Activated naive CD4-positive, alpha-beta T cell treated with Interleukin-2 at 50 U/mL for 16 hours (primary cell): ENCODE measurements at places on chromosomes 5 and 9.

DNA sequence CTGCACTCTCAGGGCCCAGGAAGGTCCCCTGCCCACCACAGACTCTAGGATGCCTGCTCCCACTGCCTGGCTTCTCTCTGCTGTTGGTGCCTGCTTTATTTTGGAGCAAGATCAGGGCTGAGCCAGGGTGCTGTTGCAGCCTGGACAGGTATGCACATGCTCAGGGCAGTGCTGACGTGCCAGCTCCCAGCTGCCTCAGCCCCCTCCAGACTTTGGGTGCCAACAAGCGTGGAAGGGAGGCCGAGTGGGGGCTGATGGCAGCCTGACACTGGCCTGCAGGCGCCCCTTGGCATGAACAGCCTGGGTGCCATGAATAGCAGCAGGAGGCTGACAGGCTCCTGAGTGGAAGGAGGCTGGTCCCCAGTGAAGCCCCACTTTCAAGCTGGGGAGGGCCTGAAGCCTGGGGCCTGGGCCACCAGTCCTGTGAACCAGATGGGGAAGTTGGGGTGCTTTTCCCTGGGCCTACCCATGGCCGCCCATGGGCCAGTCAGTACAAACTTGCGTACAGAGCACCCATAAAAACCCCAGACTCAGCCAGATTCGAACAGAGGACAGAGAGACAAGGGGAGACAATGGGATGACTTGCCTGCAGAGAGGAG is 6.8 kb downstream of the AMBP start:
- no peak for DNase-seq

DNA sequence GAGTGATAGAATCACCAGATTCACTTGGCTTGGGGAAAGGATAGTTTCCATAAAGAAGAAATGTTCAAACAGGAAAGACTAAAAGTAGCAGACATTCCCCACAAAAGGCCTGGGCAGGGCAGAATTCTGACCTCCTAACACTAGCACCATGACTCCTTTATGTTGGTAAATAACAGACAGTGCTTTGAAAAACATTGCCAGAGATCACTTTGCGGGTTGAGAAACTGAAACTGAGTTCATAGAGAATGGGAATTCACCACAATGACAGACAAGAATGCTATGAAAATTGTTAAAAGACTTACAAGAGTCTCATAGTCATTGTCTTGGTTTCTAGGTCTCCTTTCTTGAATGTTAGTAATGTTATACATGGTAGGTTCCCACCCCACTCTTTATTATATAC is 172.5 kb upstream of the GLRA1 start:
- DNase-seq: no peak

- DNase-seq: no peak
These were observed 18.9 kb upstream of the IGFBPL1 start for GRCh38 chr9:38443181-38443580.

DNA sequence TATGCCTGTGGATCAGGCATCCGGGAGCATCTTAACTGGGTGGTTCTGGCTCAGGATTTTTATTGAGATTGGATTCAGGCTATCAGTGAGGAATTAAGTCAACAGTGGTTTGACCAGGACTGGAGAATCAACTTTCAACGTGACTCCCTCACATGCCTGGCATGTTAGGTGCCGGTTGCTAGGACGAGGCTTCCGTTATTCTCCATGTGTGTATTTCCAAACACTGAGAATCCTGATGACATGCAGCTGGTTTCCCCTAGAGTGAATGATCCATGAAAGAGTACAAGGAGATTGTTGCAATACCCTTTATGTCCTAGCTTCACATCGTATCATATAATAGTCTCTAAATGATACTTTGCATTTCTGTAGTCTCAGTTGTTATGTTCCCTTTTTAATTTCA is 529.2 kb downstream of the ANXA1 start:
- DNase-seq: no peak

DNA sequence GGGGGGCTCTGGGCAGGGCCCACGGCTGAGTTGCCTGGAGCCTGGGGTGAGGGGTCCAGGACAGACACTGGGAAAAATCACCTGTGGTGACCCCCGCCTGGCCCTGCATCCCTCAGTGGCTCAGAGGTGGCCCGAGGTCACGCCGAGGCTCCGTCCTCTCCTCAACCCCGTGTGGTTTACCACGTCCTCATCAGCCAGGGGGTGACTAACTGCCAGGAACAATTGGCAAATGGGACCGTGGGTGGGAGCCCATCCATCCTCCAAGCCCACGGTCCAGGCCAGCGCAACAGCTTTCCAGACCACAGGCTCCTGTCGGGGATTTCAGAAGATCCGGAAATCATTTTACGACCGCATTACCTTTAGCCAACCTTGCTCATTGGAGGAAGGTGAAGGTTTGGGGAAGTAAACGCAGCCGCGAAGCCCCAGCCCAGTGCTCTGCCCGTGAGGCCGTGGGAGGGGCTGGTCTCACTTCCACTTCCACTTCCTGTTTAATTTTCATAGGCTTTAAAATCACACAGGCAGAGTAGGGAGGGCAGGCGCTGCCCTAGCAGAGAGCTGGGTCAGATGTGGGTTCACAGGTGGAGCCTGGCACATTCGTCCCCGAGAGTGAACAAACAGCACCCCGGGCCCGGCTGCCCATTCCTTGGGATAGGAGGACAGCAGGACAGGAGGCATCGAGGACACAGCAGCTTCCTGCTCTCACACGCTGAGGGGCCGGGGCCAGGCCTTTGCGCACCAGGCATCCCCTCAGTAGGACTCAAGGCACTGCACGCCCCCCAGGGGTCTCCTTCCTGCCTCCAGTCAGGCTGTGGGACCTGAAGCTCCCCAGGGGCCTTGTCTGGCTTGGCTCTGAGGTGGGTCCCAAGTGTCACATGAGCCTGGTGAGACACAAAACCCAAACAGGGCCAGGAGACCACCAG is 19.8 kb upstream of the SLC9A3 start:
- peak; percentile 42 for DNase-seq

DNA sequence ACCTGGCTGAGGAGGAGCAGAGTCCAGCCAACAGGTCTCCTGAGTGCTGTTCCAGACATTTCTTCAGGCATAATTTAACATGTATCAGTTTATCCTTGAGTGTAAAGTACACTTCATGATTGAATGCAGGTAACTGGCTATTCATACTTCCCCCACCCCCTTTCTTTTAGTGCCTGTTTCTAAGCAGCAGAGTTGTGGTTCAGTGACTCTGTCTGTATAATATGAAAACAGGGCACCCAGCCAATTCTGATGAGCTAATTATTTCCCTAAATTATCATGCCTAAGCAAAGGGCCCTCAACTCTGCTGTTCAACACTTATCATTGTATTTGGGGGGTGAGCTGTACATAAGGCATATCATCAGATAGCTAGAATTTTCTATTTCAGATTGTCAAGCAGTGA is 51.9 kb upstream of the ZSWIM6 start:
- no peak for DNase-seq

GRCh38 chr9:89838621-89839020 is 233.8 kb downstream of the GADD45G start:
- no peak for DNase-seq

DNA sequence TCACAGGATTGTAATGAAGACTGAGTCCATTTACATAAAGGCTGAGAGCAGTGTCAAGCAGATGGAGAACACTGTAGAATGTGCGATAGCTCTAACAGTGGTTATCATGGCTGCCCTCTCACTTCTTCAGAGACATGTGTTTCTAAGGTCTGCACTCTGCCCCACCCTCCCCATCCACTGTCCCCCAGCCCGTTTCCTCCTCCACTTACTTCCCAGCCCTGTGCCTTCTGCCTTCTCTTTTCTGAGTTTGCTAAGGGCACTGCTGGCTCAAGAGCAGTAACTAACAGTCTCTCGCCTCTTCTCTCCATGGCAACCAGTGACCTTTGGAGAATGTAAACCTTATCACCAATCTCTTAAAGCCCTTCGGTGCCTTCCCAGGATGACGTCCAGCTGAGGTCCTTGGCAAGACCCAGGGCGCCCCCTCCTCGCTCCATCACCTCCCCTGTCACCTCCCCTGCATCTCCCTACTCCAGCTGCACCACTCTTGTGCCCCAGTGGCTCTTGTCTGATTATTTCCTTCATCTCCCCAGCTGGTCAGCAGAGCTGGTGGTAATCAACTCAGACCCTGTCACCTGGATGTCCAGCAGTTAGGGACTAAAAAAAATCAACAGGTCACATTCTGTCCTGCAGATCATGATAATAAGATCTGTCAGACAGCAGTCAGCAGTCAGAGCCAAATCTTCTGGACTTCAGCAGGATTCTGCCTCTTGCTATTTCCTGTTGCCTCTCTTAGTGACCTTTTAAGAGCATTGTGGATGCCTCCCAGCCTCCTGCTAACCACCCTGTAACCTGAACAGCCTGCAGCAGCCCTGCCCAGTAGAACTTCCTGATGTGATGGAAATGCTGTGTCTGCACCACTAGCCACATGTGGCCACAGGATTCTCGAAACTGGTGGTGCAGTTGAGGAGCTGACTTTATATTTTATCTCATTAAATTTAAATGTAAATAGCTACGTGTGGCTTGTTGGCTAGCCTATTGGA is 9.0 kb downstream of the FXN start:
- no peak for DNase-seq

- peak; percentile 6 for DNase-seq
These were observed 363.3 kb upstream of the RPS23 start for GRCh38 chr5:82641331-82642003.

DNA sequence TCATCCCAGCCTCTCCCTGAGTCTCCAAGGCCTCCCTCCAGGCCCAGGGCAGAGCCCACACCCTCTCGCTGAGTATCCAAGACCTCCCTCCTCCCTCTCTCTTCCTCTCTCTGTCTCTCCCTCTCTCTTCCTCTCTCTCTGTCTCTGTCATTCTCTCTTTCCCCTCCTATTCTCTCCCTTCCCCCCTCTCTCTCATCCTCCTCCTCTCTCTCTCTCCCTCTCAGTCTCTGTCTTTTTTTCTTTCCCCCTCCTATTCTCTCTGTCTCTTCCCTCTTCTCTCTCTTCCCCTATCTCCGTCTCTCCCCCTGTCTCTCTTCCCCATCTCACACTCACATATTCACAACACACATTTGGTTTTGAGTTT is 8.1 kb downstream of the SLC6A19 start:
- no peak for DNase-seq

DNA sequence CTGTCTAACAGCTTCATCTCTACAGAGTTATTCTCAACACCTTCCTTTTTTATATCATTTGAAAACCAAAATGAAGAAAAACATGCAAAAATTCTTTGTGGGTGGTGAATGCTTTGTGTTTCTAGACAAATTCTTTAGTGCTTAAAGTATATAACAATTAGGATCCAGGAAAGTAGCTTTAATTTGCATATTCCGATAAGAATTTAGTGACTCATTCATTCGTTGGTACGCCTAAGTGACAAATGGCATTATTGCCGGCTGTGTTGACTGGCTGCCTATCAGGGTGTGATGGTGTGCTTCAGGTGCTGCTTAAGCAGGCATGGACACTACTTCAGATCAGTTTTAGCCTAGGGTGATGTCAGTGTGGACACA is 35.2 kb downstream of the LMNB1 start:
- DNase-seq: no peak

DNA sequence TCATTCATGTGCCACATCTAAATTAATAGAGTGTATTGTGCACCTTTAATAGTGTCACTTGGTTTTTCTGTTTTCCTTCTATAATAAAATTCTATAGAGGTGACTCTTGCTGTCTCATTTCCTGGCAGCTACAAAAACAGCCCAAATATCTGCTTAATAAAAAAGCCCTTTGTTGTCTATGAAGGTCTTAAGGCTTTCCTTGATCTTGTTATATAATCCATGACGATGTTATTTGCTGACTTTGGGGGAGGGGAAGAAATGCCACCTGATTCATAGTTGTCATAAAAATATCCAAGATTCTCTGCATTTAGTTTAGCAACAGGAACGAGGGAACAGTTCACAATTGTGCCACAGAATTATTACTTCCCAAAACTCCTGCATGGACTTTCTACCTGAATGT is 31.3 kb downstream of the CPEB4 start:
- DNase-seq: no peak

DNA sequence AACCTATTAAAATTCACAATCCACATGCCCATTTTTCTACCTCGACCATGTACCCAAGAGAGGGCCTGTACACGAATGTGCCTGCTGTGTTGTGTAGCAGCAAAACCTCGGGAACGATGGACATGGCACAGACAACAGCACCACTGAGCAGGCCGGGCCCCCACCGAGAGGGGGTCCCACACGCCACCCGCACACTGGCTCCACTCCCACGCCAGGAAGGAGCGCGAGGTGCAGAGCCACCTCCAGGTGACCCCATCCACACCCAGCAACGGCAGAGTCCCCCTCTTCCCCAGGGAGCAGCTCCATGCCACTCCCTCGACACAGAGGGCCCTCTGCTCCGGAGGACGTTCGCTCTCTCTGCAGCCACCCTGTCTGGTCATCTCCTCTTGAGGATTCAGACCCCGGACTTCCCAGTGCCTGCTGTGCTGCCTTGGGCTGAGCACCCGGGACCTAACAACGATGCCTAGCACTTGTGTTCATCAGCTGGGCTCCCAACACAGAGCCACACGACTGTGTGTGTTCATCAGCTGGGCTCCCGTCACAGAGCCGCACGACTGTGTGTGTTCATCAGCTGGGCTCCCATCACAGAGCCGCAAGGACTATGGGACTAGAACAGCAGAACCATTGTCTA is 25.3 kb upstream of the ADAMTS2 start:
- no peak for DNase-seq

DNA sequence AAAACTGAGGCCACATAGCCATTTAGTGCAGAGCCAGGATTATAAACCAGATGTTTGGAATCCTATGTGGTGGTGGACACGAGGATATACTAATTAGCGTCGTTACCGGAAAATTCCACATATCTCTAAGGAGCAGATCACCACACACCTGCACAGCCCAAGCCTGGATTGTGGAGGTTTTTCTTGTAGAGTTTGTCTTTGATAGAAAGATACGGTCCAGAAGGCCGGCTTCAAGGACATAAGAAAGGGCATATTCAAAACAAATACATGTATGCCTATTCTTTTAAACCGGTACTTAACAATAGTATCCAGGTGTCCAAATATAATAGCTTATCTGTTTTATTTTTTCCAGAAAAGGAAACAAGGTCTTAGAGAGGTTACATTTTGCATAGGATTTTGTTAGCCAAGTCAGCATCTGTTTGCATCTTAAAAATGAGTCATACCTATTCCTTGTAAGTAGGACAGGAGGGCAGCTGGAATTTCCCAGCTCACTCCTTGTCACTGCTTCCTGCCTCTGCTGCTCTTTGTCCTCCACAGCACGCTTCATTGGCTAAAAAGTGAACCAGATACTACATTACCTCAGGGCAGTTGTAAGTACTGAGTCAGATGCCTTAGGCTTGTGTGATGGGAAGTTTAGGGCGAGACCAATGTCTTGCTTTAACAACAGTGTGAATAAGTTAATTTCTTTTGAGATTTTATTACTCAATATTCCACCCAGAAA is 3.6 kb downstream of the TMC1 start:
- peak; percentile 50 for DNase-seq

DNA sequence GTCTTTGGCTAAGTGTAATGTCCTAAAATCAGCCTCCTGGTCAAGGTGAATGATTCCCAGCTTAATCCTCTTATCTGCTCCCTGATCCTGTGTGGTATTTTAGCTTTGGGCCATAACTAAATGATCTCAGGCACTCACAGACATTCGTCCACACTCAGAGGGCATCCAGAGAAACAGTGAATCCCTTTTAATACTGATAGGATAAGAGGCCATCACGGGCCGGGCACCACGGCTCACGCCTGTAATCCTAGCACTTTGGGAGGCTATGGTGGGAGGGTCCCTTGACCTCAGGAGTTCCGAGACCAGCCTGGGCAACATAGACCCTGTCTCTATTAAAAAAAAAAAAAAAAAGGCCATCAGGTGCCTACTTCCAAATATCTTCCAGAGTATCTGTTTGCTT is 6.3 kb downstream of the PDCL start:
- no peak for DNase-seq

- DNase-seq: no peak
These were observed 10.0 kb upstream of the SHISAL2B start for GRCh38 chr5:64680289-64680688.
